ENCODE measurements at places on chromosomes 5 and 9.

DNA sequence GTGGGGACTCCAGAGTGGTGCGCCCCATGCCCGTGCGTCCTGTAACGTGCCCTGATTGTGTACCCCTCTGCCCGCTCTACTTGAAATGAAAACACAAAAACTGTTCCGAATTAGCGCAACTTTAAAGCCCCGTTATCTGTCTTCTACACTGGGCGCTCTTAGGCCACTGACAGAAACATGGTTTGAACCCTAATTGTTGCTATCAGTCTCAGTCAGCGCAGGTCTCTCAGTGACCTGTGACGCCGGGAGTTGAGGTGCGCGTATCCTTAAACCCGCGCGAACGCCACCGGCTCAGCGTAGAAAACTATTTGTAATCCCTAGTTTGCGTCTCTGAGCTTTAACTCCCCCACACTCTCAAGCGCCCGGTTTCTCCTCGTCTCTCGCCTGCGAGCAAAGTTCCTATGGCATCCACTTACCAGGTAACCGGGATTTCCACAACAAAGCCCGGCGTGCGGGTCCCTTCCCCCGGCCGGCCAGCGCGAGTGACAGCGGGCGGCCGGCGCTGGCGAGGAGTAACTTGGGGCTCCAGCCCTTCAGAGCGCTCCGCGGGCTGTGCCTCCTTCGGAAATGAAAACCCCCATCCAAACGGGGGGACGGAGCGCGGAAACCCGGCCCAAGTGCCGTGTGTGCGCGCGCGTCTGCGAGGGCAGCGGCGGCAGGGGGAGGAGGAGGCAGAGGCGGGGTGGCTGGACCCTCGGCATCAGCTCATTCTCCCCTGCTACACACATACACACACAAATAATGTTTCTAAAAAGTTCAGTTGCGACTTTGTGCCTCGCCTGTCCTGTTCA, 668 bp downstream of the GLIS3 start:
- peak; percentile 52 for DNase-seq

DNA sequence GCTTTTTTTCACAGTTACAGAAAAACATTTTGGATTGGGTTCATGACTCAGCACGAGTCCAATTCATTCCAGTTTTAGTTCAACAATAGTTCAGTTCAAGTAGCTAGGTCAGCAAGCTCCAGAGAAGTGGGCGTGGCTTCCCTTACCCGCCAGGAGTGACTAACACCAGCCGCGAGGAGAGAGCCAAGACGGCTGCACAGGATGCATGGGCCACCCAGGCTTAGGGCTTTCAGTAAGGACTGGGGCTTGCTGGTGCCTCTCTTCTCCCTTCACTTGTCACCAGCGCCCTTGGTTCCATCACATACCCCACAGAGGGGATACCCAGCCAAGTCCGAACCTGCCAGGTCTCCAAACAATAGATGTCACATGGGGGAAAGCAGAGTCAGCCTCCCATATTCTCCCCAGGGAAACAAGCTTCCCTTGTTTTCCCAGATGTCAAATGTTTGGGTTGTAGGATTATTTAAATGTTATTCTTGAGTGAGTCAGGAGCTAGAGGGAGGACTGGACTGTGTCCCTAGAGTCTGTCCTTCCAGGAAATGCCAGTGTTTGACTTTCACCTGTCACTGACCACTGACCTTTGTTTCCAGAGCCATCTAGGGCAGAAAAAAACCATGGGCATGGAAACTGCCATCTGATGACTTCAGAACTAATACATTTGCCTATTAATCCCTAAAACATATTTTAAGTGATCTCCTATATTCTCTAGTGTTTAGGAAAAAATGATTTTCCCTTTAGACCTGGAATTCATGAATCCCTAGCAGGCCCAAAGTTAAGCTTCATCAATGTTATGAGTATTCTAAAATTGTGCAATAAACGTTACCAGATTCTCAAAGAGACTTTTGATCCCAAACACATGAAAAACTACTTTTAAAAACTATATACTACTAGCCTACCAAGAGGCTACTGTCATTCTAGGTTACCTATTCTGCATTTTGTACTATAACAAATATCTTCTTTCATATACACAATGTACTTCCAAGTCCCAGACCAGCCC, 51.9 kb downstream of the NIPAL4 start:
- peak; percentile 83 for DNase-seq

DNA sequence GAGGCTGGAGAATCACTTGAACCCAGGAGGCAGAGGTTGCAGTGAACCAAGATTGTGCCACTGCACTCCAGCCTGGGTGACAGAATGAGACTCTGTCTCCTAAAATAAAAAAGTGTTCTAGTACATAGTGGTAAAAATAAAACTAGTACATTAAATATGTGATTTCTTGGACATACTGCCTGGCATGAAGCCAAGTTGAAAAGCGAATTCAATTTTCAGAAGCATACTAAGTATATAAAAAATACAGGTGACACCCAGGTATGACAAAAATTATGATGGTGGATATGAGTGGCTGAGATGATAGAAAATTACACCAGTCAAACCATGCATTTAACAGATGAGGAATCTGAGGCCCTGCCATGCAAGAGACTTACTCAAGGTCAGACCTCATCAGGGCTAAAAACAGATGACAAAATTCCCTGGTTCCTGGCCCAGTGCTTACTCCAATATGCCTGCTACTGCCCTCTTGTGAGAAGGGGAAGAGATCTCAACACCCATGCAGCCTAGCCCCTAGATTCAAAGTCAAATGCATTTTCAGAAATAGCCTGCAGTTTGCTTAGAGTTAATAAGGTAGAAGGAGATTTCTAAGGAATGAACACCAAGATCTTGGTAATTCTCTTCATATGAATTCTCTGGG, 46.6 kb upstream of the GNPDA1 start:
- DNase-seq, result no peak

DNA sequence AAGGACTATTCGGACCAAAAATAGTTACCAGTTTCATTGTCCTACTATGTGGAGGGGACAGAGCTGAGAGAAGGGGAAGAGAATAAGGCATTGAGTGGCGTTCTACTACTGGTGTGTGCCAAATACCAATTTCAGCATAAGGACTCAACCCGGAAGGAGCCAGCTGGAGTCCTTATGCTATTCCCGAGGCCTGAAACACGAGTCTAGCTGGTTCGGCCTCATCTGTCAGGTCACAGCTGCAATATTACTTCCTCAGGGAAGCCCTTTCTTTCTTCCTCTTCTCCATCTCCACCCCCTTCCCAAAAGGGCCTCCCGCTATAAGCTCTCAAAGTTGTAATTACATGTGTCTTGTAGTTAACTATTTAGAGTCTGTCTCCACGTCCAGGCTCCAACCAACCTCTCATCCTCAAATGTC, 20.5 kb upstream of the FER start:
- DNase-seq, result peak; percentile 35

DNA sequence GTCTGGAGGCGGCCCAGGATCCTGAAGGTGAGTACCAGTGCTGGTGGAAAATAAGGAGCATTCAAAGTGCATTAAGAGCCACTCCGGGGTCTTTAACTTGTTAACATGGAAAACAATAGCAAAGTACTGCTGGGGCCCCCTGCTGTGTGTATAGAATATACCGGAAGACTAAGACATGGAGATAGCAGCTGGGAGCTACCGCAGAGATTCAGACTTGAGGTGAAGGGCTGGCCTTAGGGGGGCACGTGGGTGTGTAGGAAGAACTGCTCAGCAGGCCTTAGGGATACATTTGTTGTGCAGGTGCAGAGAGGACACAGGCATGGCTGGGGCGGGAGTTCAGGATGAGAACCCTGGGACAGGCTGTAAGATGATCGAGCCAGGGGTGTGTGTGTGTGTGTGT, 1.2 kb upstream of the DMRT1 start:
- DNase-seq, result no peak
